ENCODE measurements at places on chromosomes 4 and X. TPM values are rescaled to one million over a fixed set of nuclear protein-coding genes. Genes with fewer than 3 reads are reported as not detected.

- no peak overlapping the region for H3K27ac ChIP-seq
- no peaks in the 10 kb centered on the region for H3K36me3 ChIP-seq
These were observed 858.8 kb upstream of the FRG1 start for GRCh38 chr4:189081826-189082225.

GRCh38 chr4:114658776-114659175 lies 60.2 kb downstream of the UGT8 start:
- no peaks in the 10 kb centered on the region for H3K4me1 ChIP-seq
- H3K36me3 ChIP-seq: no peaks in the 10 kb centered on the region
- no peak overlapping the region for H3K4me3 ChIP-seq
- DNase-seq: no peak
- no peak overlapping the region for H3K27ac ChIP-seq
- no peaks in the 10 kb centered on the region for H3K27me3 ChIP-seq

The SHOX gene
- total RNA-seq: 0.16 TPM

- no peaks in the 10 kb centered on the region for H3K36me3 ChIP-seq
- no peak overlapping the region for H3K27ac ChIP-seq
- no peaks in the 10 kb centered on the region for H3K27me3 ChIP-seq
- H3K4me1 ChIP-seq: no peaks in the 10 kb centered on the region
- H3K4me3 ChIP-seq: no peak overlapping the region
These were observed 130.8 kb downstream of the ANAPC10 start for GRCh38 chr4:144967161-144967560.

DNA sequence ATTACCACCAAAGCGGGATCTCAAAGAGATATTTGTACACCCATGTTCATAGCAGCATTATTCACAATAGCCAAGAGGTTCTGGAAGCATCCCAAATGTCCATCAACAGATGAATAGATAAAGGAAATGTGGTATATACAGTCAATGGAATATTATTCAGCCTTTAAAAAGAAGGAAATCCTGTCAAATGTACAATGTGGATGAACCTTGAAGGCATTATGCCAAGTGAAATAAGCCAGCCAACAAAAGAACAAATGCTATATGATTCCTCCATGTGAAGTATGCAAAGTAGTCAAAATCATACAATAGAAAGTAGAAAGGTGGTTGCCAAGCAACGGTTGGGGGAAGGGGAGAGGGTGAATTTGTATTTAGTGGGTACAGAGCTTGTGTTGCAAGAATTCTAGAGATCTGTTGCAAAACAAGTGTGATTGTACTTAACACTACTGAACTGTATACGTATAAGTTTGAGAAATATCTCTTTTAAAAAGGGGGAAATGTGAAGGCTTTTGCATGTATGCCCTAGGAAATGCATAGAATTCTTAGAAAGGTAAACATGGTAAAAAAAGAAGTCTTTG lies 5.0 kb upstream of the ZRSR2 start:
- no peaks in the 10 kb centered on the region for H3K27me3 ChIP-seq
- no peaks in the 10 kb centered on the region for H3K36me3 ChIP-seq
- no peaks in the 10 kb centered on the region for H3K4me1 ChIP-seq
- no peak for DNase-seq

The MGARP gene
- not detected for total RNA-seq

The ATP1B4 gene
- not detected for total RNA-seq

The NKX3-2 gene
- total RNA-seq: 6.0 TPM

The DGAT2L6 gene
- not detected for total RNA-seq

DNA sequence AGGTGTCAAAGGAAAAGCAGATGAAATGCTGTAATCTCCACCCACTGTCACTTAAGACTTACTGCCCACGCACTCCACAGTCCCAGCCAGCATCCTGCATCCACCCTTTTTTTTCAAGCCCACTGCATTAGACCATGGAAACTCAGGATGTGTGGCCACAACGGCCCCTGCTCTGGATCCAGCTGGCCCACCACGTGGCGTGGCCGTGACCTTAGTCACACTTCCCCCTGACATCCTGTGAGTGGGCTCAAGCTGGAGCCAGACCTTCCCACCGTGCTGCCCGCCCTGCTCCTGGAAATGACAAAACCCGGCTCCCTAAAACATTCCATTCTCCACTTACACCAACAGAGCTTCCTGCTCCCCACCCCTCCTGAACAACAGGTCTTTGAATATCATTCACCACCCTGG lies 588.3 kb upstream of the DIPK2B start:
- H3K4me1 ChIP-seq: no peaks in the 10 kb centered on the region
- no peaks in the 10 kb centered on the region for H3K36me3 ChIP-seq
- H3K27me3 ChIP-seq: no peaks in the 10 kb centered on the region

- no peaks in the 10 kb centered on the region for H3K36me3 ChIP-seq
- no peaks in the 10 kb centered on the region for H3K27me3 ChIP-seq
- H3K4me3 ChIP-seq: no peak overlapping the region
- no peak for DNase-seq
These were observed 1494.5 kb downstream of the TECRL start for GRCh38 chr4:62914758-62915157.

- no peaks in the 10 kb centered on the region for H3K27me3 ChIP-seq
- DNase-seq: peak; percentile 95
- H3K27ac ChIP-seq: peak overlapping the region; percentile 87
- peak overlapping the region; percentile 64 for H3K4me3 ChIP-seq
- H3K36me3 ChIP-seq: no peaks in the 10 kb centered on the region
These were observed 1.6 kb downstream of the PRICKLE3 start for GRCh38 chrX:49184294-49185281.

The PNMA5 gene
- not detected for total RNA-seq

GRCh38 chr4:189809839-189810238 lies 130.8 kb upstream of the FRG1 start:
- no peaks in the 10 kb centered on the region for H3K36me3 ChIP-seq
- H3K4me1 ChIP-seq: no peaks in the 10 kb centered on the region
- no peak overlapping the region for H3K4me3 ChIP-seq
- no peak for DNase-seq

DNA sequence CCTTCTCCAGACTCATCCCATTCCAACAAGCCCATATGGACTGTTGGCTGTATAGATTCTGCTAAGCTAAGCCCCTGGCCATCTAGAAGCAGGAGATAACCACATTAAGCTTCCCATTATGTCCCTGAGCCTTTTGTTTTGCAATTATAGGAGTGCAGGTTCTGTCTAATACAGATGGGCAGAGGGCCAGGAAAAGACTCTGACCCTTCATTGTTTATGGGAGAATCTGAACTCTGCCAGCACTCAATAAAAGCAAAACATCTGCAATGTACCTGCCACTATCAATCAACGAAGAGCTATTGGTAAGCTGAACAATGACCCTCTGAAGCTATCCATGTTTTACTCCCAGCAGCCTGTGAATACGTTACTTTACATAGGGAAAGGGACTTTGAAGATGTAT lies 207.3 kb upstream of the CLNK start:
- no peak for DNase-seq
- H3K36me3 ChIP-seq: no peaks in the 10 kb centered on the region
- no peak overlapping the region for H3K4me3 ChIP-seq
- no peaks in the 10 kb centered on the region for H3K27me3 ChIP-seq
- H3K4me1 ChIP-seq: no peaks in the 10 kb centered on the region

DNA sequence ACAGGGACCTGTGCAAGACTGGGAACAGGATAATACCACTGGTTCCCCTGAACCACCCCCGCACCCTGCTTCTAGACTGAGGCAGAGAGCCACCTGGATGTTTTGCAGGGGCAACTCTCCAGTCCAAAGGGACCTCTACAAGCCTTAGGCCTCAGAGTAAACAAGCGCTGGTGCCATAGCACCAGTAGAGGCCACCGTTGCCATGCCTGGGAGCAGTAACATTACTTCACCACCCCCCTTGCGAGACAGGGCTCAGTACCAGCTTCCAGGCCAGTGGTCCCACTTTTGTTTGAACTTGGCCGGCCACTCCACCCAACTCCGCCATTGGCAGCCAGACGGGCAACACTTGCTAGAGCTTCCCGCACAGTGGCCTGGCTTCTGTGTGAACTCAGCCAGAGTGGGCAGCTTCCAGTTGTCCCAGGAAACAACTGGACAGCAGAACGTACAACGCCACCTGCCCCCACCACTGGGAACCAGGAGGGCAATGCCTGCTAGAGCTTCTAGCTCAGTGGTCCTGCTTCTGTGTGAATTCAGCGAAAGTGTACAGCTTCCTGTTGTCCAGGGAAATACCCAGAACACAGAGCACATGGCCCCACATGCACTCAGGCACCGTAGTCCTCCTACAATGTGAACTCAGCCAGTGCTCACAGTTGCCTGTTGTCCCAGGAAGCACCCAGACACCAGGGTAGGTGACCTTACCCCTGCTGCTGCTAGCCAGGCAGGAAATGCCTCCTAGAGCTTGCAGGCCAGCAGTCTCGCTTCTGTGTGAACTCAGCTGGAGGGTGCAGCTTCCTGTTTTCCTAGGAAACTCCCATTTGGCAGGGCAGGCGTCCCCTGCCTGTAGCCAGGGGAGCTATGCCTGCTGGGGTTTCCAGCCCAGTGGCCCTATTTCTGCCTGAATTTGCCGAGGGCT lies 39.9 kb upstream of the PCDH19 start:
- no peaks in the 10 kb centered on the region for H3K4me1 ChIP-seq
- H3K27me3 ChIP-seq: no peaks in the 10 kb centered on the region
- H3K36me3 ChIP-seq: no peaks in the 10 kb centered on the region
- no peak overlapping the region for H3K4me3 ChIP-seq

GRCh38 chr4:152972821-152973628 lies 36.9 kb downstream of the FHDC1 start:
- no peaks in the 10 kb centered on the region for H3K27me3 ChIP-seq
- DNase-seq: no peak
- H3K27ac ChIP-seq: no peak overlapping the region
- no peaks in the 10 kb centered on the region for H3K36me3 ChIP-seq
- H3K4me1 ChIP-seq: no peaks in the 10 kb centered on the region

GRCh38 chr4:90476019-90476418 lies 348.8 kb downstream of the CCSER1 start:
- no peaks in the 10 kb centered on the region for H3K4me1 ChIP-seq
- no peaks in the 10 kb centered on the region for H3K27me3 ChIP-seq
- H3K36me3 ChIP-seq: no peaks in the 10 kb centered on the region
- H3K27ac ChIP-seq: no peak overlapping the region
- no peak for DNase-seq

GRCh38 chr4:125582302-125582701 lies 267.5 kb downstream of the FAT4 start:
- H3K4me3 ChIP-seq: no peak overlapping the region
- DNase-seq: no peak
- H3K27me3 ChIP-seq: no peaks in the 10 kb centered on the region
- no peaks in the 10 kb centered on the region for H3K36me3 ChIP-seq
- no peaks in the 10 kb centered on the region for H3K4me1 ChIP-seq

The SLC4A4 gene
- total RNA-seq: 141 TPM

The MAML3 gene
- total RNA-seq: 18.0 TPM

DNA sequence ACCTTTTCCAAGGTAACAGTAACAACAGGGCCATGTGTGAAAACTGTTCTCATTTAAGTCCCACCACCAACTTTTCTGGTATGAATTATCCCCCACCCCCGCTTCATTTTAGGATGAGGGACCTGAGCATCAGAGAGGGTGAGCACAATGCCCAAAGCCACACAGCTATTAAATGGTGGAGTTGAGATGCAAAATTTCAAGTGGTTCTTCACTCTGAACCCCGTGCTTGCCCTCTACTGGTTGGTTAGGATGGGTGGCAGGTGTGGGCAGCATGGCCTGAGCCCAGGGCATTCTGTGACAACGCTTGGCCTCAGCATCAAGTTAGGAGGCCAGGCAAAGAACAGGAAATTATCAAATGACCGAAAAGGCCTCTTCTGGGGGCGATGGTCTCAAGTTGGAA lies 33.5 kb downstream of the MED28 start:
- no peak for DNase-seq
- H3K4me1 ChIP-seq: no peaks in the 10 kb centered on the region
- no peak overlapping the region for H3K4me3 ChIP-seq
- no peaks in the 10 kb centered on the region for H3K27me3 ChIP-seq

DNA sequence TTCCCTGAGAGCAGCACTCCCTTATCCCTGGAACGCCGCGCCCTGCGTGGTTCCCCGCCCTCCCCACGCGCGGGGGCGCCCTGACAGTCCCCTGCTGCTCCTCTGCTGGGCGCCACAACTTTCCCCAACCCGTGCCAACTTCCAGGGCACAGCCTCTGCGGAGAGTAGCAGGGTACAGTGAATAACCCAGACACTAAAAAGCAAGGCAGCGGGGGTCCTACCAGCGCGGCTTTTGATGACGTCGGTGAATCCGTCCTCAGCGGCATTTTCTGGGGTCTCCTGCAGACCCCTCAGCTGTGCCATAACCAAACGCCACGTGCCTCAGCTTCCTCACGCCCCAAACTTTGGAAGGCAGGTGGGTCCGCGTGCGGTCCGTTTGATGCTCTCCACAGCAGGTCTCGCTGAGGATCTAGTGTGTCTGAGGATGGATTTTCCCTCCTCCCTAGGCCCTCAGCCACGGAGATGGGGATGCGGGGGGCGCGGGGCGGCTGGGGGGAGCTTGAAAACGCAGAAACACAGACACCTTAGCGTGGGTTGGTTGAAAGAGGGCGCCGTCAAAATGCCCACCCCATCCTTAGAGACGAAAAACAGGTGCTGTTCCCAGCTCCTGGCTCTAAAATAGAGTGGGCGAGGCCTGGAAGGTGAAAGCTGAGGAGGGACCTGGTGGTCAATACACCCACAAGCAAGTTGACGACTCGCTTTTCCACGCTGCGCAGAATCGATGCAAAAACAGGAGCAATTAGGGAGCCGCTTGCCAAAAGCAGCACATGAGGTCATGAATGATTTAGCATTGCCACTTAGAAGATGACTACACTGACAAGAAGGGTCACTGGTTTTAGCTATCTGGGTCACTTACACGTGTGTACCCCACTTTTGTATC lies 405.6 kb downstream of the FAM47A start:
- peak overlapping the region; percentile 33 for H3K4me3 ChIP-seq
- H3K27ac ChIP-seq: peak overlapping the region; percentile 7
- DNase-seq: no peak
- H3K27me3 ChIP-seq: no peaks in the 10 kb centered on the region

The DCAF8L2 gene
- not detected for total RNA-seq

DNA sequence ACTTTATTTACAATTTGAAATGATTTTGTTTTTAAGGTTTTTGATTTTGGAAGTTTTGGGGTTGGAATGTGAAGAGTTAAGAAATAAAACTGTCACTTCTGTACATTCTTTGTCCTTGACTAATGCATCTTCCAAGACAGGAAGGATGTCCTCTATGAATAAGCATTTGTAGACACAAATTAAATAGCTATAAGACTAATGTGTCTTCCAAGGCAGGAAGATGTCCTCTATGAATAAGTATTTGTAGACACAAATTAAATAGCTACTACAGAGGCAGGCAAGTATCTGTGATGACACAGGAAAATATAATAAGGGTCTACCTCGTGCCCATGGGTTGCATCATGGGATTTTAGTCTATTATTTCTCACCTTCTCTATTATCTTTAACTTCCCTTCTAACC lies 14.5 kb downstream of the PRSS48 start:
- H3K27ac ChIP-seq: no peak overlapping the region
- no peak overlapping the region for H3K4me3 ChIP-seq
- H3K36me3 ChIP-seq: no peaks in the 10 kb centered on the region
- peaks cover 32% of the 10 kb centered on the region for H3K4me1 ChIP-seq
- no peak for DNase-seq

DNA sequence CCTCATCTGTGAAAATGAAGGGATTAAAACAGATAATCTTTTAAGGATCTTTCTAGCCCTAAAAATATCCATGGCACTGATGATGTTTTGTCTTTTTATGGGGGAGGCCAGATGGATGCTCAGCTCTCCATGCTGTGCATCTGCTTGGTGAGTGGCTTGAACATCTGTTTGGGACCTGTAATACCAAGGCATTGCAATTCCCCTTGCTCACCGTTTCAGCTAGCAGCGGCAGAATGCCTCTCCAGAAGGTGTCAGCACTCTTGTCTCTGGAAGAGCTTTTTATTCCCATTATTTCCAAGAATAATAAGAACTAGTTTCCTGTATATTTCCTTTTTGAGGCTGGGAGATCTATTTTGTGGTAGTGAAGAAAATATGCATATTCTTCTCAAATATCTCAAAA lies 151.9 kb upstream of the ANK2 start:
- no peaks in the 10 kb centered on the region for H3K36me3 ChIP-seq
- DNase-seq: no peak
- no peak overlapping the region for H3K27ac ChIP-seq
- H3K27me3 ChIP-seq: no peaks in the 10 kb centered on the region

The HELQ gene
- total RNA-seq: 2.6 TPM

The SAGE1 gene
- not detected for total RNA-seq

The TRIM2 gene
- 105 TPM for total RNA-seq

Measured in transverse colon (tissue), 4 donors.